Stromal cell of bone marrow (primary cell): ENCODE measurements at places on chromosomes 5 and 9.

DNA sequence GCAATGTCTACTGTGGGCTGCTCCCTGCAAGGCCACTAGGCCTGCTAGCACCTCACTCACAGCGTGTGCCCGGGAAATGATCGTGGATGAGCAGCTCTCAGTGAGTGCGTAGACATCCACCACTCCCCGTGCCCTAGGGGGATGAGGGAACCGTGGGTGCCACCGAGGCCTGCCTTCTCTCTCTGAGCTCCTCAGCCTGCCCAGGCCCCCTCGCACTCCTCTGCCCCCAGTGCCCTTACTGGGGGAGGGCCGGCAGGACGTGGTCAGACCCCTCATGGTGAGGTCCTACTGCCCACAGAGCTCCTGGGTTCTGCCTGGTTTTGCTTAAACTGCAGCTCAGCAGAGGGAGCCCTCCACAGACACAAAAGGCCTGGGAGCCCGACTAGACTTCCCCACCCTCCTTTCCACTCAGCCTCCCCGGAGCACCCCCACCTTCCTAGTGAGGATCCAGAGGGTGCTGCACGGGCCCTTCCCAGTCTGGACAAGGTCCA, 220.0 kb downstream of the CACNA1B start:
- no peak for DNase-seq

DNA sequence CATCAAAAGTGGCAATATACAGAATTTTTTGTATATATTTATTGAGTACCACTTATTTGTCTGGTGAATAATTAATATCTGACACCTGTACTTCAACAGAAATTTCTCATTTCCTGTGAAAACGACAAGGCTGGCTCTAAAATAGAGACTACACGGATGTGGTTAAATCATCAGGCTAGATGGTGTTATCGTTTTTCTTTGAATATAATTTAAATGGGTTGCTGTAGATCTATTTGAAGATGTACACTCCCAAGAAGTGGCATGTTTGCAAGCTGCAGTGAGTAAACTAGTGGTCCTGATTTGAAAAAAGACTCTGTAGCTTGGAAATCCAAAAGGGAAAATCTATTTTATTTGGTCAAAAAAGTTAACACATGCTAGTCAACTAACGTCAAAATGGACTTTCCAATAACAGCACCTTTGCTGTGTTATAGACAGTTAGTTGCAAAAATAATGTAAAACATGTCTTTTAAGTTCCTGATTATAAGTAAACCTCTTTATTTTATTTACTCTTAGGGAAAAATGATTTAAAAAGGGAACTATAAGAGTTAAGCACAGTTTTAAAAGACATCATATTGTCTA, 13.8 kb downstream of the ST8SIA4 start:
- DNase-seq, result no peak

GRCh38 chr5:121251954-121252353, 599.7 kb upstream of the FTMT start:
- DNase-seq, result no peak

- peak; percentile 3 for DNase-seq
These were observed 104.8 kb downstream of the GABBR2 start for GRCh38 chr9:98603821-98604383.

DNA sequence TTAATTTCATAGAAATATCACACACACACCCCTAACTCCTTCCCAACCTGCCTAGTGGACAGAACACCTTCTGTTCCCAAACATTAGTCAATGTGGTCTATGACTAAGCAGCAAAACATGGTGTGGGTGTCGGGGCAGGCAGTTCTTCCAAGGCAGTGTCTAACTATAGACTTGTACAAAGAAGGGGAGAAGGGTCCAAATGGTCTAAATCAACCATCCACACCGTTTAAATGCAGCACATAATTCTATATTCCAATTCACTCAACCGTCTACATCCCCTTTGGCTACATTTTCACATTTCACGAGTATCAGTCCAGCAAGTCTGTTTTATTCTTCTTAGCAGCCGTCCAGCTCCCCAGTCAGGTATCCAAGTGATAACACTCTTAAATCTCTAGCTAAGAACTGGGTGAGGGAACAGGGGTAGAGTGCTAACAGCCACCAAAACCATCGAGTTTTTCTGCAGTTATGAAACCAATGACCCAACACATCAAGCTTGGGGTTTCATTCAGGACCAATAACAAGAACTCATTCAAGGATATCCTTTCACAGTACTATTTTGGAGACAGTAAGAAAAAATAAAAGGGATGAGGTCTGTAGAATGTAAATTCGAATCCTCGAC, 3.3 kb downstream of the ZNF608 start:
- no peak for DNase-seq

GRCh38 chr5:83076742-83077661, at the start of the genes TMEM167A and XRCC4:
TMEM167A (minus strand) TSS chr5:83077394; CDS start chr5:83077323, 71 bp downstream.
XRCC4 (plus strand) TSS chr5:83077547; CDS start chr5:83104920, 27,373 bp downstream.
- DNase-seq, result peak; percentile 99

DNA sequence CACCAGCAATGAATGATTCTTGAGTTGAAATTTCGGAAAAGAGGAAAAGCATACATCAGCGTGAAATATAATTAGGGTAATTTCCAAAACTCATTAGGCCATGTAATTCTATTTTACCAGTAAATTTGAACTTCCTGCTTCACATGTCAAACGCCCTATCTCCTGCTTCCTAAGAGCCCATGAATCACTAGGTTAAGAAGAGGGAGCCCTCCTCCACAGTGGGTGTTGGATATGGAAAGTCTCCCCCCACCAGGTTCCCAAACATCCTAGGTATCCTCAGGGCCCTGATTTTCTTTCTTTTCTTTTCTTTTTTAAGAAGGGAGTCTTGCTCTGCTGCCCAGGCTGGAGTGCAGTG, 115.2 kb downstream of the SUSD1 start:
- no peak for DNase-seq

DNA sequence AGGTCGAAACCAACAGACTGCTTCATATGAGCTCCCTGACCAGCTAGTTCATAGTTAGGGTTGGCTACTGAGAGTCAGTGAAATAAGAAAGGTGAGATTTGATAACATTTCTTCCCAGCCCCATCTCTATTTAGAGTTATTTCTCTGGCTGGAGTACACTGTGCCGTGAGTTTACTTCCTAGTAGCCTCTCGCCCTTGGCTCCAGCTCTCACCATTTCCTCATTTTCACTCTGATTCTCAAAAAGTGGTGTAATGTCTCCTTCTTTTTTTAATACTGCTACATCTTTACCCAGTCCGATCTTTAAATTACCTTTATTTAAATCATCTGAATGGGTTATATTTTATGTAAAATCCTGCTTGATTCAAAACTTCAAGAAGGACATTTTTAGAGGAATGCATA, 100.4 kb upstream of the FAM174A start:
- DNase-seq, result no peak
